ENCODE measurements at places on chromosomes 2 and 18.

- no peak for DNase-seq
These were observed 66.9 kb upstream of the NCKAP5 start for GRCh38 chr2:133635131-133635530.

- no peak for DNase-seq
These were observed 10.2 kb downstream of the MLPH start for GRCh38 chr2:237497009-237497837.

DNA sequence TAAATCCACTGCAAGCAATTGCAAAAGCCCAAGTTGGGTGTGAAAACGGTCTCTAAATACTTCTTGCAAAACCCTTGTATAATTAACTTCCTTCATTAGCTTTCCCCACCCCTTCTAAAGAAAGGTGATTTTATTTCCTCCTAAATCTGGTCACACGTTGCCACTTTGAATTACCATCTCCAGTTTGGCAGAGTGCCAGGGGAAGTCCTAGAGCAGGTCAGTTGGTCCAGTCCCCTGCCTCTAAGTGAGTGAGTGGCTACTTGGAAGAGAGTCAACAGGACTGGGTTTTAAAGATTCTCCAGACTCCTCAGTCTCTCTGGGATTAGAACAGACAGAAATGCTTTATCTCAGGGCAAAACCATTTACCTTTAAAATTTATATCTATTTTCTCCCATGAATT, 18.7 kb upstream of the LYPD6B start:
- no peak for DNase-seq

GRCh38 chr2:190514676-190515075, 19.8 kb downstream of the NEMP2 start:
- no peak for DNase-seq

DNA sequence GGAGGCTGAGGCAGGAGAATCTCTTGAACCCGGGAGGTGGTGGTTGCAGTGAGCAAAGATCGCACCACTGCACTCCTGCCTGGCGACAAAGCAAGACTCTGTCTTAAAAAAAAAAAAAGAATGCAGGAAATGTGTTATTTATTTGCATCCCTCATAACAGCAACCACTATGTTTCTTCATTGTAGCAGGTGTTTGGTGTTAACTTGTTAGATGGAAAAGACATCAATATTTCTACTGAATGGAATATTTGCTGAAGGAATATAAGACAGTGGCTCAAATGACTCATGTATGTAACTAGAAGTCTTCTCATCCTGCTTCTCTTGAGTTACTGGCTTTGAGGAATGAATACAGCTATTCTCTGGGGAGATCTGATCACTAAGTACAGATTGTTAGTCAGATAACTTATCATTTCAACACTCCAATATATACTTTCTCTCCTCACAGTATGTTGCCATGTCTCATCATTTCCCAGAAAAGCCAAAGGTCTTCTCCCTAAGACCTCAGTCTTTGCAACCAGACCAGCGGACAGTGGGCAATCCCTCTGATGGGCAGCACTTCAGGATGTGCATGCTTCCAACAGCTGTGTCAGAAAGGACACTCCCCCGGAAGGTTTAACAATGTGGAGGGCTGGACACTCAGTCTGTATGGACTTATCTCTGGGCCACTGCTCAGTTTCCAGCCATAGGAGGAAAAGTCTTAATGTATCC, 104.4 kb upstream of the STK17B start:
- DNase-seq = no peak

DNA sequence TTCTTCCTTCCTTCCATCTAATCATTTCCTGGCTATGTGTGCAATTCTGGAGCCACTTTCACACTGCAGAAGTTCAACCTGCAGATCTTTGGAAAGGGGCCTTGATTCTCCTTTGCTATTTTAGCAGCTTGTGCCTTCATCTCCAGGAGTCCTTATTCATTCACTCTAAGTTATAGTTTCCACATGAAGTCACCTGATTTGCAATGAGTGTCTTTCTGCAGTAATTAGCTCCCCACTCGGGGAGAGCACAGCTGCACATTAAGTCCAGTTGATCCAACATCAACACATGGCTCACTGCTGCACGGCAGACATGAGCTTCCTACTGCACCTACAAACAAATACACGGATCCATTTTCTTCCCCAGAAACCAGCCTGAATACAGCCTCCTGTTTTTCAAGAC, 323.1 kb upstream of the TNP1 start:
- DNase-seq = no peak

Measured in left ventricle myocardium inferior (tissue), 1 donor.